Effector CD8-positive, alpha-beta T cell (primary cell): ENCODE measurements at places on chromosomes 7 and 10.

DNA sequence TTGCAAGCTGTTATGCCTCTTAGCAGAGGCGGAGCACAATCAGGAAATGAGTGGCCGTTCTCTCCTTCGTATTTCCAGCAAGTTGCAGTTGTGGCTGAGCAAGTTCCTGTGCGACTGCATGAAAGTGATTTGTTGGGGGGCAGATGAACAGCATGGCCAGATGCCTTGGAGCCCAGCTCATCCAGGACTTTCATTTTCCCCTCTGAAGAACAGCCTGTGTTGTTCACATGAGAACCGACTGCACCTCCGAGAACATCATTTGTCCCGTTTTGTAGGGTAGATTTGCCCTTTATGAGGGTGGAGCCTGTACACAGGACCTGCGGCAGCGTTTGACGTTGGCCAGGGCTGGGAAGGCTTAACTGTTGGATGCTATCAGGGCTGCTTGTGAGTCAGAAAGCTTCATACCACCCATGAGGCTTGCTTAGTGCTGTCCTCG lies 4.4 kb downstream of the BAG3 start:
- DNase-seq = no peak

- no peak for DNase-seq
These were observed 9.0 kb downstream of the ELMO1 start for GRCh38 chr7:37439653-37440026.

GRCh38 chr7:128398841-128399135 lies 11.0 kb downstream of the IMPDH1 start:
- DNase-seq = no peak

DNA sequence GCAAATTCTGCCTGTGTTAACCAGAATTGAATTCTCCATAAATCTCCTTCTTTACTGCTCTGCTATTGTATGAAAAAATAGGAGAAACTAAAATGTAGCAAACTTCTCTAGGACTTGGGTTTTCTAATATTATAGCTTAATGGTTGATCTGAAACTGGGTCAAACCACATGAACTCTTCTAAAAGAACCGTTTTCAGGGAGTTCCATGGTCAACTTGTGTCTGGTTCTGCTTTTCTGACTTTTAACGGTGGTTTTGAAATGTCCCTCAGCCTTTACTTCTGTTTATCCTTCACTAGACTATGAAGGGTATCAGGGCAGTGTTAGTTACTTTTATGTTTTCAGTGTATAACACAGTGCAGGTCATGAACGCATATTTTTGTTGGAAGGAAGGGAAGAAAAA lies 242.2 kb downstream of the TSPAN12 start:
- no peak for DNase-seq

DNA sequence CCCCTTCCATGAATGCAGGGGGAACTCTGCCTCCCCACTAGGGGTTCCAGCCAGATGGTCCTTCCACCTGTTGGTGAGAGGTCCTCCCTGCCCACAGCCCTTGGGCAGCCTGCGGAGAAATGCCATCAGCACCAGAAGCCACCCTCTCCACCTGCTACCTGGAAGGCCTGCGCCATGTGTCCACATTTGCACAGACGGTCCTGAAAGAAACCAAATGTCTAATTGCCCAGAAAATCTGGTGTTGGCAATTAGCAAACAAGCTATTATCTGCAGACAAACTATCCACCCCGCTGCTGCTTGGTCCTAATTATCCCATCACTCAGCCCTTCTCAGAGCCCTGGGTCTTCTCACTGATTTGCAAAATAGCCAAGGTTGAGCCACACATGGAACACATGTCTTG lies 32.3 kb downstream of the HSPA12A start:
- DNase-seq = no peak

GRCh38 chr10:7337431-7338171 lies 73.2 kb downstream of the SFMBT2 start:
- DNase-seq = no peak

DNA sequence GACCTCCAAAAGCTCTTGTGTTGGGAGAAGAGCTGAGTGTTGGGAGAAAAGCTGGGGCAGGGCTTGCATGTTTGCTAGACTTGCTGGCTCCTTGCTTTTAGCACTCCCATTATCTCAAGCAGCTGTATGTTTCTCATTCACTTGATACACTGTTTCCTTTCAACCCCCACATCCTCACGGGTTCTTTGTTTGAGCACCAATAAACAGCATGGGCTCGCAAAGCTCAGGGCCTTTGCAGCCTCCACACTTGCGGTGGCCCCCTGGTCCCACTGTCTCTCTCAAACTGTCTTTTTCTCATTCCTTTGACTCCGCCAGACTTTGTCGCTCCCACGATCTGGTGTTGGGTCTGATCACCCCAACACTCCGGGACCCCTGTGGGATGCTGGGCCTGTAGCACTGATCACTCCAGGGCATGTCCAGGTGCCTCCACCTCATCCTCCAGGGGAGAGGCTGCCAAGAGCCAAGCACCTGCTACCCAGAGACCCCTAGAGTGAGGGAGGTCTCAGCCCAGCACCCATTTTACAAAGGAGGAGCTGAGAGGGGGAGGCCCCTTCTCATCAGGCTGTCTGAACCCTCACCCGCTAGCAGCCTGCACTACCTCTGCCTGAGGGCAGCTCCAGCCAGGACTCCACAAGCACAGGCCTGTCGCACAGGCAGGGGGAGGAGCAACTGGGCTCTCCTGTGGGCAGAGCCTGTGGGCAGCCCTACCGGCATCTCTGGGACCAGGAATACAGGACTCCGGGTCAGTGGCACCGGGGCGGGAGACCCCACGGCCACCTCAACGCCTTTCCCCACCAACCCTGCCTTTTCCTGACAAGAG lies 49.1 kb upstream of the MSMB start:
- no peak for DNase-seq

DNA sequence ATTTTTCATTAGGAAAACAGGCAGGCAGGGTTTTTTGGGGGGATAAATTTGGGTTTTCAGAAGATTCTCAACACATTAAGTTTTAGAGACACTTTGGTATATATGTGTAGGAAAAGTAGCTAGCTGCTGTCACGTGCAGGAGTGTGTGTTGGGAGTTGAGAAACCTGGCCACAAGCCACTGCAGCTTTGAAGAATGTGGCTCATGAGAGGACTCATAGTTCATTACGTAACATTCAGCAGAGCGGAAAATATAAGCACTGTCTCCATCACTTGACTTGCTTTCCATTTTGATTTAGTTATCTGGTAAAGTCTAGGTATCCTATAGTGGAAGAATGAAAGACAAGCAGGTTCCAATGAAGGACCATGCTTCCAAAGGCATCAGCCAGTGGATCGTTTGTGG lies 31.2 kb downstream of the SMNDC1 start:
- DNase-seq = no peak
